ENCODE measurements at places on chromosomes 11 and 22.

GRCh38 chr11:21630934-21631478 is 561.9 kb upstream of the ANO5 start:
- no peak for DNase-seq

- no peak for DNase-seq
Measured at GRCh38 chr11:88164806-88165585, 10.2 kb downstream of the RAB38 start.

DNA sequence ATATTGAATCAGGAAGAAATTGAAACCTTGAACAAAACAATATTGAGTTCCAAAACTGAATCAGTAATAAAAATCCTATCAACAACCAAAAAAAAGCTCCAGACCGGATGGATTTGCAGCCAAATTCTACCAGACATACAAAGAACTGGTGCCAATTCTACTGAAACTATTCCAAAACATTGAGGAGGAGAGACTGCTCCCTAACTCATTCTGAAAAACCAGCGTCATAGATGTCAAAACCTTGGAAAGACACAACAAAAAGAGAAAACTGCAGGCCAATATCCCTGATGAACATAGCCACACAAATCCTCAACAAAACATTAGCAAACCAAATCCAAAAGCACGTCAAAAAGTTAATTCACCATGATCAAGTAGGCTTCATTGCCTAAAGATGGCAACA is 353.8 kb downstream of the TMEM135 start:
- no peak for DNase-seq

DNA sequence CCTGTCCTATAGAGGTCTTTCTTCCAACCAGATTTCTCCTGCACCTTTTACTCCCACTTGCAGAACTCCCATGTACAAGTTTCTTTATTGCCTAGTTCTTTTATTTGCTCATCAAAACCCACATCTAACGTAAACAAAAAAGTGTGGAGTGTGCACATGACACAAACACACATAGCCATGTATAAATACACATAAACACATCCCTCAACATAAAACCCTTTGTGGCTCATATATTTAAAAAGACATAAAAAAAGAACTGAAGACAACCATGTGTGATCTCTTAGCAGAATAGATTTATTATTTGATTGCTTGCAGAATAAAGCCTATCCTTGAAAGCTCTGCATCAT is 1.7 kb downstream of the HBG2 start:
- no peak for DNase-seq

GRCh38 chr11:70745451-70745850 is 347.1 kb downstream of the CTTN start:
- DNase-seq: no peak

DNA sequence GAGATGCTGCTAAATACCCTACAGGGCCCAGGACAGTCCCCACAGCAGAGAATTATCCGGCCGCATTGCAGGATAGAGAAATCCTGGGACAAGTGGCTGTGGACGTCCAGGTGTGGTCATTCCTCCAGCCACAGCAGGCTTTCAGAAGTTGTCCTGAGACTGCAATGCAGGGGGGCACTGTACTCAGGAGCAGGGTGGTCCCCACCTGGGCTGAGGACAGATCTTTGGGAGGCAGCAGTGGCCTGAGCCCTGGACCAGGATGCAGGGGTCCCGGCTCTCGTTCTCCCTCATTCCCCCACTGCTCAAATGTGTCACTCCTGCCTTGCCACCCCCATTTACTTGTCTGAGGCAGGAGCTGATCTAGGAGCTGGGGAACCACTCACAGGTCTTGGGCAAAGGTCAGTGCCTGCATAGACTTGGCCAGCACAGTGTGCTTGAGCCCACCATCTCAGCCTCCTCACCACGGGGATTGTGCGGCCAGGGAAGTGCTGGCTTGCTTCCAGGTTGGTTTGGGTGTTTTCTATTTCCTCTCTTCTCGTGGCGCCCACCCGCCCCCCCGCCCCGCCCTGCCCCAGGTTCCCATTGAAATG is 15.3 kb downstream of the LINC01488 start:
- no peak for DNase-seq

- no peak for DNase-seq
Measured at GRCh38 chr22:49303781-49304461, 523.8 kb downstream of the BRD1 start.

DNA sequence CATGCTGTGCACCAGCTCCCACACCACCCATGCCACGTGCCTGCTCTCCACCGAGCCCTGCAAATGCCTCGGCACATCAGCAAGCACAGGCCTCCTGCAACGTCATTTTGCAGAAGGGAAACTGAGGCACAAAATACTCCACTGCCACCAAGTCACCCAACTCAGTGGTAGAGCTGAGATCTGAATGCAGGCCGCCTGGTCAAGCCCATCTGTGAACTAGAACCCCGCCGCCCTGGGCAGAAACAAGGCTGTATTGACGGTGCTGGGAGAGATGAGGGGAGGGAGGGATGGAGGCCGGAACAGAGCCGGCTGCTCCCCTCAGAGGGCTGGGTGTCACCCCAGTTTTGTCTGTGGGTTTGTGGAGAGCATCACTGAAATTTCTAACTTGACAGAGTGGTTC is 81.4 kb downstream of the CDKN1C start:
- DNase-seq: no peak

All from stimulated activated CD4-positive, alpha-beta T cell treated with anti-CD3 and anti-CD28 coated beads, Interleukin-12 subunit alpha, Interleukin-12 subunit beta, amount 100 ng/mL, for 48 hours (primary cell).